ENCODE measurements at places on chromosomes 12 and 14. TPM values are rescaled to one million over a fixed set of nuclear protein-coding genes. Genes with fewer than 3 reads are reported as not detected.

Gene TAS2R43
- 0.82 TPM for total RNA-seq

Gene GPD1
- total RNA-seq: 2.1 TPM

DNA sequence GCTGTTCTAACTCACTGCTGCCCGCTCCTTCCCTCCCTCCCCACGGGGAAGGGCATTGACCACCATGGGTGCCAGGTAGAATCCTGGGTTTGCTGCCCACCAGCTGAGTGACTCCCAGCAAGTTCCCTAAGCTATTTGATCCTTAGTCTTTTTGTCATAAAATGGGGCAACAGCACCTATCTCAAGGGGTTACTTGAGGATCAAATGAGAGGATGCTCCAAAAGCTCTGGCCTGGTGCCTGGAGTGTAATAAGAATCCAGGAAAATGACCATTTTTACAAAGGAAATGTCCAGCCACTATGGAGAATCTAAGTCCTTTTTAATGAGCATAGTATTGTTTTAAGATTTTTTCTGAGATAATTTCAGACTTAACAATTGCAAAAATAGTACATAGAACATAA lies 61.4 kb upstream of the CMKLR1 start:
- no peaks in the 10 kb centered on the region for H3K27me3 ChIP-seq
- no peak overlapping the region for H3K27ac ChIP-seq
- H3K4me1 ChIP-seq: no peaks in the 10 kb centered on the region
- H3K36me3 ChIP-seq: no peaks in the 10 kb centered on the region
- DNase-seq: no peak

DNA sequence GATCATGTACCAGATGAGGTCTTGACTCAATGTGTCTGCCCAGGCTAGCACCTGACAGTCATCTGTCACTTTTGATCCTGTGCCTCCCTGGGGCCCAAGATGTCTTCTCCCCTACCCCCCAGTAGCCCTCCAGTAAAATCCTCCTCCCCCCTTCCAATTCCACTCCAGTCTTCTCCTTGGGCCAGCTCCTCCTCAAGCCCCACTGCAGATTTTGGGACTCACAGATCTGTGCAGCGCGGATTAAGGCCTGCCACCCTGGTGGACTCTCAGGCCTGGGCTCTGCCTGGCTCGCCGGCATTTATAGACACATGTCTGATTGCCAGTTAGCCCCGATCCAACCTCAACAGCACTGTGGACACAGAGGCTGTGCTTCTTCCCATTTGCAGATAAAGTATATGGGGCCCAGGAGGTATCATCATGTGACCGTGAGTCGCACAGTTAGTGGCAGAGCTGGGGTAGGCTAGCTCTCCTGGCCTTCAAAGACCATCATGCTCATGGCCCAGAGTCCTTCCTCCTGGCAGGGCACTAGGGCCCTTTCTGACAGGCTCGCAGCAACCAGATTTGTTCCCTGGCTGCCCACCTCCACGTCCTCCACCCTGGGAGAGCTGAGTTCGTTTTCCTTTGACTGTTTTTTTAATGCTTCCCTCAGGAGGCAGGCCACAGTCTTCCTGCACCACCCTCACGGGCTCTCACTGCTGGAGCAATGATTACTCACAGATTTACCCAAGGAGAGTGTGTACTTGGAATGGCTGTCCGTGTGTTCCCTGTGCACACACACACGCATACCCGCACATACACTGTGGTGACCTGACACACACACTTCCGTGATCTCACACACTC lies 98.3 kb upstream of the DIO3 start:
- H3K36me3 ChIP-seq: no peaks in the 10 kb centered on the region
- DNase-seq: no peak
- H3K4me3 ChIP-seq: no peak overlapping the region
- H3K27me3 ChIP-seq: peaks cover 15% of the 10 kb centered on the region
- no peaks in the 10 kb centered on the region for H3K4me1 ChIP-seq

DNA sequence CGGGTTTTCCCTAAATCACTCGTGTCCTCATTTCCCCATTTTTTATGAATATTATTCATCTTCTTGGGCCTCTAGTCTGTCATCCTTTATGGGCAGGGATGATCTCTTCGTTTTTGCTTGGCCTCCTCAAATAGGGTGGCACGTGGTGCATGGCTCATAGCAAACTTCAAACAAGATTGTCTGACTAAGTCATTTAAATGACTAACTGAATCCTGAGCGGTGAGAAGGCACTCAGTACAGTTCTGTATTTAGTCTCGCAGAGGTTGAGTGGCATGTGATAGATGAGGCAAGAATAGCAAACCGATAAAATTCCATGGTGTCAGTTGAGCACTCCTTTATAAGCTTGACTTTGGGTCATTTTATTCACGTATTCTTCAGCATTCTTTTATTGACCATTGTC lies 5.7 kb upstream of the JDP2 start:
- H3K27me3 ChIP-seq: no peaks in the 10 kb centered on the region
- H3K36me3 ChIP-seq: no peaks in the 10 kb centered on the region
- H3K4me1 ChIP-seq: no peaks in the 10 kb centered on the region
- no peak overlapping the region for H3K27ac ChIP-seq

GRCh38 chr12:26906704-26907103 lies 31.1 kb downstream of the INTS13 start:
- no peaks in the 10 kb centered on the region for H3K27me3 ChIP-seq
- H3K36me3 ChIP-seq: no peaks in the 10 kb centered on the region
- DNase-seq: no peak
- no peaks in the 10 kb centered on the region for H3K4me1 ChIP-seq
- no peak overlapping the region for H3K4me3 ChIP-seq

- DNase-seq: no peak
- no peaks in the 10 kb centered on the region for H3K27me3 ChIP-seq
- no peaks in the 10 kb centered on the region for H3K36me3 ChIP-seq
- no peak overlapping the region for H3K4me3 ChIP-seq
- no peak overlapping the region for H3K27ac ChIP-seq
- no peaks in the 10 kb centered on the region for H3K4me1 ChIP-seq
These were observed 69.0 kb downstream of the PPM1H start for GRCh38 chr12:62865937-62866336.

- H3K27ac ChIP-seq: no peak overlapping the region
- no peaks in the 10 kb centered on the region for H3K27me3 ChIP-seq
These were observed 142.4 kb downstream of the PLCZ1 start for GRCh38 chr12:18595412-18595811.

- no peak overlapping the region for H3K4me3 ChIP-seq
- no peaks in the 10 kb centered on the region for H3K36me3 ChIP-seq
- peak overlapping the region; percentile 99 for H3K27ac ChIP-seq
These were observed 40.0 kb upstream of the PNMA1 start for GRCh38 chr14:73753887-73754795.

DNA sequence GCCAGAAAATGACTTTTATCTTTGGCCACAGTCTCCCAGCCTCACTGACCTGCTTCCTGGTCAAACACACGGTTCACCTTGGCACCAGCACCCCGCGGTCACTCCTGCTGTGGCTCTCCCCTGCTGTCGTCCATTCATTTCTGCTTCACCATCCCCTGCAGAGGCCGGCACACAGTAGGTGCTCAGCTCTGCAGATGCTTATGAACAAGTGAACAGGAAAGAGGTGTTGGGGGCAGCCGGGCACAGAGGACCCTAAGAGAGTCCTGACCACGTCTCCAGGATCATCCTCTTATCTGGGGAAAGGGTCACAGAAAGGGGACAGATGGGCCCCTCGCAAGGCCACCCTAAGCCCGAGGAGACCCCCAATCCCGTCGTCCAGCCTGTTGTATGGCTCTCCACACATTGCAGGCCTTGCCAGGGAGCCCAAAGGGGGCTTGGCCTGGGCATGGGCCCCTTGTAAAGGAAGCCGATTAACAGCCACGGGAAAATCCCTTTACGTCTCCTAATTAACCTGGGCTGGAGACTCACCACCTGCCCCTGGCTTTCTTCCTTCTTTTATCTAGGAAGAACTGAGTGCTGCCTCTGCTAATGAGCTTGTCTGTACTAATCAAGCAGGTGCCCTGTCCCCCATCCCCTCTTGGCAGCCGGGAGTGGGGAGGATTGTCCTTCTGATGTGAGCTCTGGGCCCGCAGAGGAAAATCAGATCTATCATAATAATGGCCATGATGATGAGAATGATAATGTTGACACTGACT lies 119.2 kb downstream of the AACS start:
- no peak overlapping the region for H3K27ac ChIP-seq
- no peak for DNase-seq

DNA sequence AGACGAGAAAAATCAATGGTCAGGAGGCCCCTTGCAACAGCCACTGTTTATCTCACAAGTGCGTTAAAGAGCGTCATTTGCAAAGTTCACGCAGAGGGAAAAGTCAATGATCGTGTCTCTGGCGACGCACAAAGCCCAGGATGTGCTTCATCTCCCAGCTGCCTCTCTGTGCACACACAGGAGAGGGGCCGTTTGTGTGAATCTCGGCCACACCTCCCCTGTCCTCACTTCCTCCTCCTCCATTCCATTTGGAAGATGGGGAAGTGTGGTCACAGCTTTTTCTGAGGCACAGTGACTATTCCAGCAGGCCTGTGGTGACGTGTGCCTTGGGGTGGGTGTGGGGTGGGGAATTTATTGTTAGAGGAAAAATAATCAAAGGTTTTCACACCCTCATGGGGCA lies 90.4 kb downstream of the RBM19 start:
- H3K4me1 ChIP-seq: no peaks in the 10 kb centered on the region
- H3K27me3 ChIP-seq: no peaks in the 10 kb centered on the region
- H3K4me3 ChIP-seq: no peak overlapping the region
- no peaks in the 10 kb centered on the region for H3K36me3 ChIP-seq

GRCh38 chr12:41092115-41092514 lies 96.0 kb upstream of the PDZRN4 start:
- H3K27ac ChIP-seq: no peak overlapping the region
- H3K4me3 ChIP-seq: no peak overlapping the region
- no peaks in the 10 kb centered on the region for H3K4me1 ChIP-seq
- no peak for DNase-seq
- H3K36me3 ChIP-seq: no peaks in the 10 kb centered on the region

DNA sequence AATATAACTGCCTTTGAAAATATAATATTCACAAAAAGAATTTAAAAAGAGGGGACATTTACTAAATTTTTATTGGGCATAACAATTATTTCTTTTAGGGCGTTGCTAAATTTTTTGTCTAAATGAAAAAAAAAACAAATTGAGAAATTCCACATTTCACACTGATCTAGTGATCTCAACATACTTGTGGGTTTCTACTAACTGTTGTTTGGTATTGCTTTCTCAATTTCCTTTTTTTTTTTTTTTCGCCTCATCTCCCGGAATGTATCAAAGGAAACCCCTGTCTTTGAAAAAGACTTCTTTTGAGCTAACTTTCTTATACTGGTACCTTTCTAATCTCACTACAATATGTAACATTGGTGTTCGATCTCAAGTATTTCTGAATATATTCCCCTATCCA lies at the start of gene CLEC4D:
CLEC4D (plus strand) TSS at position 248 of the 400 bp plus-strand sequence. CDS start 230 bp downstream, outside the sequence.
- H3K27me3 ChIP-seq: no peaks in the 10 kb centered on the region
- no peak within 1 kb of the TSS for H3K27ac ChIP-seq
- DNase-seq: no peak
- no peaks in the 10 kb centered on the region for H3K36me3 ChIP-seq
- H3K4me3 ChIP-seq: no peak within 1 kb of the TSS

All from colonic mucosa (tissue), 4 donors.